Activated T-helper 1 cell treated with anti-CD3 and anti-CD28 coated beads, Interleukin-2, amount 50 U/mL, for 16 hours (primary cell): ENCODE measurements at places on chromosomes 16 and 17.

GRCh38 chr17:39676198-39676819, 8.1 kb downstream of the PNMT start:
- DNase-seq: no peak

DNA sequence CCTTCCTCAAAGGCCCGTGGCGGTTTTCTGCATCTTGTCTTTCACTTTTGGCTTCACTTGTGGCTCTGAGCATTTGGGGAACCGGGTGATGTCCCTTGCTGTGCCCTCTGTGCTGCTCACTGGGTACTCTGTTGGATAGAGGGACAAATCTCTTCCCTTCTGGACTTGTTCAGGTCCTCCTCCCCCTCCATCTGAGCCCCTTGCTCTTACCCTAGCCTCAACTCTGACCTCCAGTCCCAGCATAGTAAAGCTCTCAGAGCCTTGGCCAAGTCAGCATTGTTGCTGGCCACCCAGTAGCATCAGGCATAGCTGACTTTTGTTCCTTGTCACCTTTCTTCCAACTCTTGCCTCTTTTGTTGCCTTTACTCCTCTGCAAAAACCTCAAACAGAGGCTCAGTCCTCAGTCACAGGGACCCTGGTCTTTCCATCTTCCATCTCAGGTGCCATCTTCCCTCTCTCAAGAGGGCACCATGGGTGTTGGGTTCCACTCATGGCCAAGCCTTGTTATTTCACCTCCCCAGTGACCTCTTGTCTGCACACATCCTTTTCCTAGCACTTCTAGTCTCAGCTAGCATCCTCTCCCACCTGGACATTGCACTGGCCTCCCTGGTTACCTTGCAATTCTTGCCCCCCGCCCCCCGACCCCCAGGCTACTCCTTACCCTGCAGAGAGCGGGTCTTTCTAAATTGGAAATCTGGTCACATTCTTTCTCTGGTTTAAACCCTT, 393 bp upstream of the PSMB10 start:
- DNase-seq: peak; percentile 57

DNA sequence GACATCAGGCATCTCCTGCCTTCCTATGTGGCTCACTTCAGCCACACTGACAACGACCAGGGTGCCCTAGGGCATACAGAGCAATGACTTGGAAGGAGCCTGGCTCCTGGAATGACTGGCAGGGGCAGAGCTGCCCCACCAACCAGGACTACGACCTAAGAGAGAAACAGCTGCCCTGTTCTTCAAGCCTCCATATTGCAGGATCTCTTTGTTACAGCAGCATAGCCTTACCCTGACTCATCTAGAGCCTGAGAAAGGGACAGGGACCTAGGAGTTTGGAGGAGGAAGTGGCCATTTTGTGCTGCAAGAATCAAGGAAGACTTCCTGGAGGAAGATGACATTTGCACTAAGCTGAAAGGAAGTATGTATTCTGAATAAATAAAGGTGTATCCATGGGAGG, 49.6 kb downstream of the GSG1L start:
- DNase-seq: no peak

GRCh38 chr16:10984509-10984908, 40.1 kb downstream of the CLEC16A start:
- no peak for DNase-seq

DNA sequence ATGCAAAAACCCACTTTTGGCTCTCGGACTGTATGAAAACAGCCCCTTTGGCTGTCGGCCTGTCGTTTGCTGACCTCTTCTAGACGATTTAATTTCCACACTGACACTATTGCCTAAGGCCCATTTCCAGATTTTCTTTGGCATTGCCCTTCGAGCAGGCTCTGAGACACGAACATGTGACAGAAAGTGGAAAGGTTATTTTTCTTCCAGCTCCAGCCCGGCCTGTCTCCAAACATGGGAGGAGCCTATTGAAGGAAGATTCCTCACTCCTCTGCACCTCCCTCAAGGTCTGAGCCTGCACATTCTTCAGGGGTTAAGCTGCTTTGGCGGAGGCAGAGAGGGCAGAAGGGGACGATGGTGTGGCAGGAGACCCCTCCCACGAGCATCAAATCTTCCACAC, 85.9 kb upstream of the FOXF1 start:
- DNase-seq: no peak
